ENCODE measurements at places on chromosomes 4 and X.

DNA sequence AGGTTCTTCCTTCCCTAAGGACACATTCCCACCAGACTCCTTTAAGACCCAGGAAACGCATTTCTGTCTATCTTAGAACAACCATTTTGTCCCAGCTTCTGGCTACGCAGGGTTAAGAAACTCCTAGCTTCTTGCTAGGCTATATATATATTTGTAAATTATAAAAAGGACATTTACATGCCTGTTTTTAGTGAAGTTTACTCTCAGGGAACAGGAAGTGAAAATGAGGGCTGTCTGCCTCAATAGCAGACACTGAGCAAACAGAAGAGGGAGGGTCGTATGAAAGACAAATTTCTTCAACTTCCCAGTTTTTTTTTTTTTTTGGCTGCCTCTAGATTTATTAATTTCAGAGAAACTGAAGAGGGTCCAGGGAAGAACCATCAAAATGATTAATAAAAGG is 9.3 kb upstream of the FRMPD3 start:
- no peak overlapping the region for H3K27ac ChIP-seq
- DNase-seq, result no peak
- no peak overlapping the region for H3K4me3 ChIP-seq

DNA sequence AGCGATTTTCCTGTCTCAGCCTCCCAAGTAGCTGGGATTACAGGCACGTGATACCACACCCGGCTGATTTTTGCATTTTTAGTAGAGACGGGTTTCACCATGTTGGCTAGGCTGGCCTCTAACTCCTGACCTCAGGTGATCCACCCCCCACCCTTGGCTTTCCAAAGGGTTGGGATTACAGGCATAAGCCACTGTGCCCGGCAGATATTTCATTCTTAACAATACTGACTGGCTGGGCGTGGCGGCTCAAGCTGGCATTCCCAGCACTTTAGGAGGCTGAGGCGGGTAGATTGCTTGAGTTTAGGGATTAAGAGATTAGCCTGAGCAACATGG is 1.3 kb downstream of the PQBP1 start:
- H3K27ac ChIP-seq, result no peak overlapping the region
- H3K4me3 ChIP-seq, result no peak overlapping the region
- H3K27me3 ChIP-seq, result peaks cover 6% of the 10 kb centered on the region
- peaks cover 6% of the 10 kb centered on the region for H3K4me1 ChIP-seq
- peaks cover 22% of the 10 kb centered on the region for H3K36me3 ChIP-seq
- DNase-seq, result no peak

DNA sequence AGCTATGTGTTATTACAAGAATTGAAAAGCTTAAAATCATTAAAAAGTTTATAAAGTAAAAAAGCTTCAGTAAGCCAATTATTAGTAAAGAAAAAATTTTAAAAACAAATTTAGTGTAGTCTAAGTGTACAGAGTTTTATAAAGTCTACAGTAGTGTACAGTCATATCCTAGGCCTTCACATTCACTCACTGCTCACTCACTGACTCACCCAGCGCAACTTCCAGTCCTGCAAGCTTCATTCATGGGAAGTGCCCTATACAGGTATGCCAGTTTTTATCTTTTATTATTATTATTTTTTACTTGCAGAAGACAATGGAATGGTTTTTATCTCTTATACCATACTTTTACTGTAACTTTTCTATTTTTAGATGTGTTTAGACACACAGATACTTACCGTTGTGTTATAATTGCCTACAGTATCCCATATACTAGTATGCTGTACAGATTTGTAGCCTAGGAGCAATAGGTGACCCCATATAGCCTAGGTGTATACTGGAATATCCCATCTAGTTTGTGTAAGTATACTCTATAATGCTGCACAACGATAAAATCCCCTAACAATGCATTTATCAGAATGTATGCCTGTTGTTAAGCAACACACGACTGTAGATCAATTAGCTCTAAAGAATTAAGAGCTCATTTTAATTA is 230.7 kb downstream of the DCLK2 start:
- no peaks in the 10 kb centered on the region for H3K36me3 ChIP-seq
- H3K4me1 ChIP-seq, result no peaks in the 10 kb centered on the region
- no peaks in the 10 kb centered on the region for H3K27me3 ChIP-seq
- no peak overlapping the region for H3K4me3 ChIP-seq
- H3K27ac ChIP-seq, result no peak overlapping the region

DNA sequence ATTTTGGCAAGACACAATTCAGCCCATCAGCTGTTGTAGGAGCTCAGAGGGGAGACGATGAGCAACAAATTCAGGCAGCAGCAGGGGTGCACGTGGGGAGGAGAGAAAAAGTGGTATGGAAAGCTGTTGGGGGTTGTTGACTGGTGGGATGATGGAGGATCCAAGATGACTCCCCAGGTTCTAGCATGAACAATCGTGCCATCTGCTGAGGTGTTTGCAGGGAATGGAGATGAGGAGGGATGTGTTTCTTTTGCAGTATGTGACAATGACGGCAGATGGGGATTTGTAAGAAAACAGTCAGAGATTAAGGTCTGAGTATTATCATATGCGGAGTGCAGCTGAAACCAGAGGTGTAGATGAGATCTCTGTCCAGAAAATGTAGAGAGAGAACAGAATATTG is 63.3 kb downstream of the SEL1L3 start:
- H3K27me3 ChIP-seq, result peaks cover 5% of the 10 kb centered on the region
- peaks cover 16% of the 10 kb centered on the region for H3K4me1 ChIP-seq

GRCh38 chrX:106263817-106264216 is 95.7 kb downstream of the PWWP3B start:
- no peak overlapping the region for H3K4me3 ChIP-seq
- H3K4me1 ChIP-seq, result no peaks in the 10 kb centered on the region
- no peak for DNase-seq
- no peaks in the 10 kb centered on the region for H3K36me3 ChIP-seq
- H3K27me3 ChIP-seq, result no peaks in the 10 kb centered on the region

- H3K4me1 ChIP-seq, result peaks cover 34% of the 10 kb centered on the region
- H3K27me3 ChIP-seq, result peaks cover 2% of the 10 kb centered on the region
- no peak for DNase-seq
- H3K27ac ChIP-seq, result no peak overlapping the region
These were observed 25.8 kb upstream of the LIMCH1 start for GRCh38 chr4:41512136-41512535.

DNA sequence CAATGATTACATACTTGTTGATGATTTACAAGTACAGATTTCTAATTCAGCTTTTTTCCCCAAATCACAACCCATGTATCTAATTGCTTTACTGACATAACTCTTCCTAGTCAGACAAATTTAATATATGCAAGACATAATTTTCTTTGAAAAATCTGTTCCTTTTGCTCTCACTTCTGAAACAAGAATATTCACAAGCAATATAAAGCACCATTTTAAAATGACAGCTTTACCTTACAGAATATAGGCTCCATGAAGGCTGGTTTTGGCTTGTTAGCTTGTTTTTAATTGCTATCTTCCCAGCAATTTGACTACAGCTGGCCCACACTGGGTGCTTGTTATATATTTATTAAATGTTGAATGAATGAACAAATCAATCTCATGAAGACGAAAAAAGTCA is 24.5 kb downstream of the GPM6A start:
- no peak overlapping the region for H3K4me3 ChIP-seq
- no peaks in the 10 kb centered on the region for H3K27me3 ChIP-seq
- no peak overlapping the region for H3K27ac ChIP-seq
- no peaks in the 10 kb centered on the region for H3K36me3 ChIP-seq
- DNase-seq, result no peak

DNA sequence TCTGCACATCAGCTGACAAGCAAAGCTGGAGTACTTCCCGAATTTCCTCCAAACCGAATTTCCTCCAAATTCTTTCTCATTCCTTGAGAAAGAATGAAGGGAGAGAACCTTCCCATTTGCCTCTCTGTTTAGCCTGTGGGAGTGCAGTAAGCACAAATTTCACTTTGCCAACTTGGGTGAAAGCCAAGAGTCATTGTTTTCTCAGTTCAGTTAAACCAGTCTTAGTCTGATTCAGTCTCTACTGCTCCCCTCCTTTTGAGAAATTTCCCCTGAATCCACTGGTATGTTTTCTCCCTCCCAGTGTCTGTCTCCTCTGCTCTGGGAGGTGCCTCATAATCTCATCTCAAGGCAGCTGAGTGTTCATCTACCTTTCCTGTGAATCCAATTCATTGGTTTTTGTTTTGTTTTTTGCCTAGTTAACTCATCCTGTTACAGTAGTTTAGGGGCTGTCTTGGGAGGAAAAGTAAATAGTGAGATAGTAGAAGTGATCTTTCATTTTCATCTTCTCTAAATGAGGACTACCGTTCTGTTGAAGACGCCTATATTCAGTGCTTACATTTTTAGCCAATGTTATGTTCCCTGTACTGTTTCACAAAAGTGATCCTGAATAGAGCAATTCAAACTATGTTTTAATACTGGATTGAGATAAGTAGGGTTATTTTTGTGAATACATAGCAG is 49.0 kb downstream of the SYTL5 start:
- H3K36me3 ChIP-seq, result no peaks in the 10 kb centered on the region
- peaks cover 3% of the 10 kb centered on the region for H3K4me1 ChIP-seq
- H3K27ac ChIP-seq, result no peak overlapping the region
- no peak overlapping the region for H3K4me3 ChIP-seq

DNA sequence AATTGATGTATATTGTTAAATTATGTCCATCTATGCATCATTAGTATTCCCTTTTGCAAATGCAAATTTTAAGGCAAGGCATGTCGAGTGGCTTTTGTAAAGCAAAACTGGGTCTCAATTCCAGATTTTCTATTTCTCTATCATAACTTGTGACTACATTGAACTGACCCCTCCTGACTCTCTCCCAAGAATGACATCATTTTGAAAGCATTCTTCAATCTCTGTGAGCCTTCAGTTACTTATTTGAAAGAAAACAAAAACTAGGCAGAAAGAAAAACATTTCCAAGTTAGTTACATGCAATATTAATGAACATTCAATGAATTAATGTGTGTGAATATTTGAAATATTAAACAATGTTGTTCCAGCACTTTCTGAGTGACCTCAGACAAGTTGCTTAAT is 314.3 kb upstream of the CLNK start:
- H3K4me1 ChIP-seq, result no peaks in the 10 kb centered on the region
- no peaks in the 10 kb centered on the region for H3K36me3 ChIP-seq
- no peak overlapping the region for H3K27ac ChIP-seq

GRCh38 chr4:82866706-82867385 is 24.1 kb downstream of the SEC31A start:
- H3K27me3 ChIP-seq, result no peaks in the 10 kb centered on the region
- H3K36me3 ChIP-seq, result peaks cover 43% of the 10 kb centered on the region
- peak overlapping the region; percentile 92 for H3K27ac ChIP-seq
- H3K4me3 ChIP-seq, result peak overlapping the region; percentile 47
- no peak for DNase-seq

DNA sequence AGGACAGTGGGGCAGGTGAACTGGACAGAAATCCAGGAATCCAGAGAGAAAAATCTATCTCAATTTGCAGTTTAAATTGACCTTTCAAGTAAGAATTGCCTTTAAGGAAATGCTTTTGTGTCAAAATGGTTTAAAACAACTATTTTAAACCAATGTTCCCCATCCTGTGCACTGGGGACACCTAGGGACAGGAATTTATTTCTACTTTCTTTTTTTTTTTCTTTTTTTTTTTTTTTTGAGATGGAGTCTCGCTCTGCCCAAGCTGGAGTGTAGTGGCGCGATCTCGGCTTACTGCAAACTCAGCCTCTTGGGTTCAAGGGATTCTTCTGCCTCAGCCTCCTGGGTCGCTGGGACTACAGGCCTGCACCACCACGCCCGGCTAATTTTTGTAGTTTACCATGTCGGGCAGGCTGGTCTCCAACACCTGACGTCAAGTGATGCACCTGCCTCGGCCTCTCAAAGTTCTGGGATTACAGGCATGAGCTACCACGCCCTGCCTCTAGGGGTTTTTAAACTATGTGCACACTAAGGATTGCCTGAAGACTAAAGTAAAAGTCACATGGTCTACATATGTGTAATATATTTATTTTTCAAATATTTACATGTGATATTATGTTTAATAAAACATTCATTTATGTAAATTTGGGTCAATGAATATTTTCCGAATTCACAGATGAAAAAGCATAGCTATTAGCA is 1213.4 kb downstream of the STIM2 start:
- H3K4me3 ChIP-seq, result no peak overlapping the region
- no peaks in the 10 kb centered on the region for H3K27me3 ChIP-seq
- no peak overlapping the region for H3K27ac ChIP-seq
- no peak for DNase-seq

DNA sequence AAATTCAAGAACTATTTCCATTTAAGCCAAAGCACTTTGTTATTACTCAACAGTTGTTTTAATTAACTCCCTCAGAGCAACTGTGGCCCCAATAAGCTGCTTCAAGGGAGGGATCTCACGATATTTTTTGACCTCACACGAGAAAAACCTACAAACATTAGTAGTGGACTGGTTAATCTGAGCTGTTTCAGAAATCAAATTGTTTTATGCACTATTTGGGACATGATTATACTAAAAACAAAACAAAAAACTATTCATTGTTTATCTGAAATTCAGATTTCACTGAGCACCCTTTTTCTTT is 74.3 kb downstream of the DCHS2 start:
- H3K4me1 ChIP-seq, result peaks cover 4% of the 10 kb centered on the region
- peaks cover 6% of the 10 kb centered on the region for H3K27me3 ChIP-seq
- H3K27ac ChIP-seq, result no peak overlapping the region
- H3K4me3 ChIP-seq, result peak overlapping the region; percentile 95

DNA sequence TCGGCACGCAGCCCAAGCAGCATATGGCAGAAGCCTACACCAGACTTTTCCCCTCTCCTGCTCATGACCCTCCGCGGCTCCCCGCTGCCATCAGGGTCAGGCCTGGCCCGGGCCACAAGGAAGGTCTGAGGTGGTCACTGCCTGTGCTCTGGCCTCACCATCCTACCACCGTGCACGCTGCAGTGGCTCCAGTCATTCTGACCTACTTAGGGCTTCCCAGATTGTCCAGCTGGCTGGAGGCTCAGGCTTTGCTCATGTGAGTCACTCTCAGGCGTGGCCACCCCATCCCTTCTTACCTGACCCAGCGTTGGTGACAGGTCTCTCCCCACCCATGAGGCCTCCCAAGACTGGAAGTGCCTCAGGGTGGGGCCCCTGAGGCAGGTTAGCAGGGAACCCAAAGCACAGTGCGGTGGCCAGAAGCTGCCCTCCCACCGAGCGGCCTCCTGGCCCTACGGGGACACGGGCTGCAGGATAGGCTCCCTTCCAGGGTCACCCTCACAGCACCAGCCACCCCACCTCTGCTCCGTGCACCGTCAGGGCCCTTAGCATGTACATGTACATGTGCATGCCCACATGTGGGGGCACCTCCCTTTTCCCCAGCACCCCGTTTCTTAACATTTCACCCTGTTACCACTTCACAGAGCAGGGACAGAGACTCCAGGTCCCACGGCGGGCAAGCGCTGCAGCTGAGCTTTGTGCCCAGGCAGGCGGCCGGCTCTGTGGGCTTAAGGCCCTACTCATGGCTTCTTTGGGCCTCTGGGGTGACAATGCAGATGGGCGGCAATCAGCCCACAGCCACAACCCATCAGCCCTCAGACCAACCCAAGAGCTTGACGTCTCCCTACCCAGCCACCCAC is 2.2 kb downstream of the TREX2 start:
- H3K36me3 ChIP-seq, result no peaks in the 10 kb centered on the region

- no peaks in the 10 kb centered on the region for H3K4me1 ChIP-seq
- no peak for DNase-seq
- H3K36me3 ChIP-seq, result no peaks in the 10 kb centered on the region
- peaks cover 1% of the 10 kb centered on the region for H3K27me3 ChIP-seq
These were observed 219.8 kb downstream of the SHROOM3 start for GRCh38 chr4:76654791-76655190.

GRCh38 chrX:76279007-76279406 is 106.1 kb downstream of the PBDC1 start:
- no peaks in the 10 kb centered on the region for H3K36me3 ChIP-seq
- no peak overlapping the region for H3K4me3 ChIP-seq
- H3K27me3 ChIP-seq, result no peaks in the 10 kb centered on the region
- no peak overlapping the region for H3K27ac ChIP-seq
- H3K4me1 ChIP-seq, result no peaks in the 10 kb centered on the region

All from endothelial cell (in vitro differentiated cells).